AML-193 (cell line): ENCODE measurements at places on chromosomes 1 and 21.

- no peak for DNase-seq
These were observed 3.6 kb upstream of the SLC16A4 start for GRCh38 chr1:110394493-110394820.

DNA sequence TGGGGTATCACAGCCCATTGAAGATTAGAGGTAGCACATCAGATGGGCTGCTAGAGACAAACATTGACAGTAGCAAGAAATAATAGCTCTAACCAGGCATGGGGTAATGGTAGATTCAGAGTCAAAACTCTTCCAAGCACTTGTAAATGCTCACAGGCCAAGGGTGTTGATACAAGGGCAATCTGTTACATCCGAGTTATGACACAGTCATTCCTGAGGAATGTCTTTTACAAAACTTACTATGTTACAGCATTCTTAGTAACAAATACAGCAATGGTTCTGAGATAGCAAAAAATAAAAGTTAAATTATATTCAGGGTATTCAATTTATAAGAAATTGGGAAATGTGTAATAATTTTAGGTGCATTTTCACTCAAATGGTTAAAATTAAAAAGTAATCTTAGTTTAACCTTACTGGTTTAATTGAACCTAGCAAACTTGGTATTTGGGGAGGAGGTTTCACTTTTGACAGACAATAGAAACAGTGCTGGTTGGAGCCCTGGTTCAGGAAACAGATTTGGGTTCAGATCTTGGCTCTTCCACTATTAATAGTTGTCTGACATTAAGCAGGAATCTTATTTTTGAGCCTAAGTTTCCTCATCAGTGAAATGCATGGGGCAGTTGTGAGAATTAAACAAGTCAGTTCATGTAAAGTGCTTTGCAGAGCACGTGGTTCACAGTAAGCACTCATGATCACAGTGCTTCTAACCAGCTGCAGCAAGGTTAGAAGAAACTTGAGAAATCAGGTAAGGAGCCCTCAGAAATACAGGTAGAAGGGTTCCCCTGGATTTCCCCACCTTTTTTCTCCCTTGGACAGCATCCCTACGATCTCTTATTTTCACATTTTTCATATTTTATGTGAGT lies 4.4 kb downstream of the ST3GAL3 start:
- DNase-seq: no peak

- DNase-seq: no peak
These were observed 2.2 kb upstream of the SEMA4A start for GRCh38 chr1:156151093-156151688.

DNA sequence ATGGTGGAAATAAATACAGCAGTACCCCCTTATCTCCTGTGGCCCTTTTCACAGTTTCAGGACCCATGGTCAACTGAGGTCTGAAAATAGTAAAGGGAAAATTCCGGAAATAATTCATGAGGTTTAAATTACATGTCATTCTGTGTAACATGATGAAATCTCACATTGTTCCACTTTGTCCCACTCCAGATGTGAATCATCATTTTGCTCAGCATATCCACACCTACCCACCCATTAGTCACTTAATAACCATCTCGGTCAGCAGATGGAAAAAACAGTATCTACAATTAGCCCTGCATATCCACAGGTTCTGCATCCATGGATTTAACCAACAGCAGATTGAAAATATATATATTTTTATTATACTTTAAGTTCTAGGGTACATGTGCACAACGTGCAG lies 86.9 kb upstream of the GORAB start:
- no peak for DNase-seq

DNA sequence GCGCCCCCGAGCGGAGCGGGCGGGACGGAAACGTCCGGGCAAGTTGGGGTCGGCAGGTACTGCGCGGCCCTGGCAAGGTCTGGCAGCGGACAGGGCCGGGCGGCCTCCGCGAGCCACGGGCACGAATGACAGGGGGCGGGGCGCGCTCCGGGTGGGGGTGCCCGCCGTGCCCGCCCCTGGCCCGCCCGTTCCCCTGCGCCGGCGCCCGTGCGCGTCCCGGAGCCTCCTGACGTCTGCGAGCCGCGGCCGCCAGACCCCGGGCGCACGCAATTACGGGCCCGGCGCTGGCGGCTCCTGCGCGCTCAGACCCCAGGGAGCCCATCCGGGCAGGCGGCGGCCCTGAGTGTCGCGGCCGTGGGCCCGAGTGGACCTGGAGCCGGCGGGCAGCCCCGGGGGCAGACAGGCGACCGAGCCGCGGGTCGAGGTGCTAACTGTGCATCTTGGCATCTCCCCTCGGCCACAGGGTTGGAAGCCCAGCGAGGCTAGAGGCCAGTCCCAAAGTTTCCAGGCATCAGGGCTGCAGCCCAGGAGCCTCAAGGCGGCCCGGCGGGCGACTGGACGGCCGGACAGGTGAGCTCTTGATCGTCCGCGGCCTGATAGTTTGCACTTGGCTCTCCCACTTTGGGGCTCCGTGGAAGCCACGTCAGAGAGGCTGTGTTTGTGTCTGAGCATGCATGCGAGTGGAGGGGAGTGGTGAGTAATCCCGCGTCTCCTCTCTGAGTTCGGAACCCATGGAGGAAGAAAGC lies 918 bp downstream of the MIB2 start:
- no peak for DNase-seq

- DNase-seq: no peak
These were observed 132.7 kb upstream of the IPO9 start for GRCh38 chr1:201696217-201696761.
